ENCODE measurements at places on chromosomes 16 and 17.
A peak's percentile ranks its signal among the peaks of the same experiment; 100 is the strongest.

- H3K4me3 ChIP-seq: no peak overlapping the region
- DNase-seq: no peak
- H3K27ac ChIP-seq: peak overlapping the region; percentile 43
Observed at GRCh38 chr17:49703557-49704277, 4.0 kb downstream of the SLC35B1 start.

DNA sequence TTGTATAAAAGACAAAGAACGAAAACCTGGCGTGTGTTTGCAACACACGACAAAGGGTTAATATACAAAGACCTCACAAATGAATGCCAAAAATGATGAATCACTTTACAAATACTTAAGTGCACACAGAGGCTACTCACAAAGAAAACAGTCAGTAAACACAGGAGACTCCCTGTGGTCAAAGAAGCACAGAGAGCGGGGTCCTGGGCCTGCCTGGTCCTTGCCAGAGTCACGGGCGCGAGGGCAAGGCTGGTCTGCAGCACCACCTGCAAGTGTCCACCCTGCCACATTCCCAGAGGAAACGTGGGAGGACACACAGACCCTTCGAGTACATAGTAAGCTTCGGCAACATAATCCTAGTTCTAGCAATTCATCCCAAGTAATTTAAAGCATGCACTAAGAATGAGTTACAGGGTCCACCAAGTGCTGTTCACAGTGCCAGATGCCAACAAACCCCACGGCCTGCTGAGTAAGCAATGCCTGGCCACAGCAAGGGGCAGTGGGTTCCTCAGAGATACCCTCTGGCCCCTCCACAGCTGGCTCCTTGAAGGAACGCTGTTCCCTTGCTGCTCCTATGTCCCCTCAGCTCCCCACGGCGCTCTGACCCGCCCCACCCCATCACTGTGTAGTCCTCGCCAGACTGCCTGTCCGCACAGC is 24.6 kb upstream of the FAAP100 start:
- no peaks in the 10 kb centered on the region for H3K27me3 ChIP-seq
- H3K4me1 ChIP-seq: peaks cover 16% of the 10 kb centered on the region
- H3K27ac ChIP-seq: peak overlapping the region; percentile 42
- peaks cover 47% of the 10 kb centered on the region for H3K36me3 ChIP-seq

- DNase-seq: no peak
- H3K27ac ChIP-seq: no peak overlapping the region
- no peaks in the 10 kb centered on the region for H3K36me3 ChIP-seq
- no peak overlapping the region for H3K4me3 ChIP-seq
- H3K4me1 ChIP-seq: no peaks in the 10 kb centered on the region
Observed at GRCh38 chr17:51946311-51946710, 212.2 kb downstream of the CA10 start.

DNA sequence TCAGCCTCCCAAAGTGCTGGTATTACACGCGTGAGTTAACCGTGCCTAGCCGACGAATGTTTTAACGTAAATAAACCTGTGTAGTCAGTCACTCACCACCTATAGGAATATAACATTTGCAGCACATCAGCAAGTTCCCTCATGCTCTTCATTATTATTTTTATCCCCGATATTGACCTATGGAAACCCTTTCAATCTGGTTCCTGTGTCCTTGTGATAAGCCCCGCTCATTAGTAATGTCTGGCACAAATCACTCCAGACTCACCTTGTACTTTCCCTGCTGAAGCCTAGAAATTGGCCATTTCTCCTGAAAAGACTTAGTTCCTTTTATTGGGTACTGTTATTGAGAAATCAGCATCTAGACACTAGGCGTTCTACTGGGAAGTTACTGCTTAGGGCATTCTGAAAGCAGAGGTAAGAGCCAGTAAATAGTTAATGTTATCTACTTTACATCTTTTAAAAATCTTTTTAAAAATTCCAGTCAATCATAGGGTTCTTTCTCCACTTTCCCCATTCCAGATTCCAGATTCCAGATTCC is 1.5 kb upstream of the PHKG2 start:
- H3K27ac ChIP-seq: peak overlapping the region; percentile 81
- H3K4me3 ChIP-seq: no peak overlapping the region
- H3K4me1 ChIP-seq: peaks cover 18% of the 10 kb centered on the region
- H3K36me3 ChIP-seq: peaks cover 5% of the 10 kb centered on the region
- H3K27me3 ChIP-seq: no peaks in the 10 kb centered on the region
- no peak for DNase-seq

DNA sequence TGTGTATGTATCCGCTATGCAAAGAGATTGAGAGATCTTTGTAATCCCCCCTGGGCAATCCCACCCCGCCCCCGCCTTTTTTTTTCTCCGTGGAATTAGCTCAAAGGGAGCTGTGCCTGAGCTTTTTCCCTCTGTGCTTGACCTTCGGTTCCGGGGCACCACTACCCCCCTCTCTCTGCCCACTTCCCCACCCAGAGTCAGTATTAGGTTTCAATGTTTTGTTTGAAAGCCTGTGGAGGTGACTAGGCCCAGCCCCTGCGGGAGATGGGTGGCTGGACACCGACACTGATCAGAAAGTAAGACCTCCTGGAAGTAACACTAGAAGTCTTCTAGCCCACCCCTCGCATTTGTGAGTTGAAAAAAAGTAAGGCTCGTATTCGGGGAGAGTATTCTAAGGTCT is 7.0 kb downstream of the CBLN1 start:
- H3K27ac ChIP-seq: no peak overlapping the region
- no peak overlapping the region for H3K4me3 ChIP-seq
- H3K36me3 ChIP-seq: no peaks in the 10 kb centered on the region
- no peak for DNase-seq

DNA sequence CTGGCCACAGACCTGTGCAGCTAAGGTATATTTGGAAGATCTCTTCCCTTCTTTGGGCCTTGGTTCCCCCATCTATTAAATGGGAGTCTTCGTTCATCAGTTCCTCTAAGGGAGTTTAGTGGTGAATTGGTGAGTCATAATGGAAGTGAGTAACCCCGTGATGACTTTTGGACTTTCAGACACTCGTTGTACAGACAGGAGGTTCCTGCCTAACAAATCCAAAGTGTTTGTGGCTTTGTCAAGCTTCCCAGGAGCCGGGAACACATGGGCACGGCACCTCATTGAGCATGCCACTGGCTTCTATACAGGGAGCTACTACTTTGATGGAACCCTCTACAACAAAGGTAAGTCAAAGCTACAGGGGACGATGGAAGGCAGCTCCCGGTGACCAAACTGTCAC is 40.4 kb downstream of the WSCD1 start:
- no peak for DNase-seq
- H3K27ac ChIP-seq: no peak overlapping the region
- H3K4me3 ChIP-seq: no peak overlapping the region
- no peaks in the 10 kb centered on the region for H3K36me3 ChIP-seq
- H3K4me1 ChIP-seq: no peaks in the 10 kb centered on the region

DNA sequence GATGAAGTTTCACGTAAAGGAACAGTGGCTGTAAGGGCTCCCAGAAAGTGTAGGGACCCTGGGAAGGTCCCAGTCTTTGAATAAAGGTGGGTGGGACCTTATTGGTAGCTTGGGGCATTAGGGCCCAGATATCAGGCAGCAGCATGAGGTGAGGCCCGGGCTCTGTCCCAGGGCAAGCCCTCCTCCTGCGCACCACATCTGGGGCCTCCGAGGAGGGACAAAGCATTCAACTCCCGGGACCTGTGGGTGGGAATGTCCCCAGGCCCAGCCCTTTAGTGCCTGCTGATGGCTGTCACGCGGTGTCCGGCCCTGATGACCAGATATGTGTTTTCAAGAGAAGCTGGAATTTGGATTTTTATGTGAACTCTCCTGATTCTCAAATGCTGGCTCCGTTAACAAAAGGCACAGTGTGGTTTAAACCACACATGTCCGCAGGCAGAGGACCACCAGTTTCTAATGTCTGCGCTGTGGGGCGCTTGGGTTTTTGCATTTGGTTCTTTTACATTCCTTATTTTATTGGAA is 30.4 kb downstream of the RAI1 start:
- H3K4me1 ChIP-seq: peaks cover 61% of the 10 kb centered on the region
- no peaks in the 10 kb centered on the region for H3K27me3 ChIP-seq
- no peak overlapping the region for H3K4me3 ChIP-seq
- H3K27ac ChIP-seq: peak overlapping the region; percentile 87

DNA sequence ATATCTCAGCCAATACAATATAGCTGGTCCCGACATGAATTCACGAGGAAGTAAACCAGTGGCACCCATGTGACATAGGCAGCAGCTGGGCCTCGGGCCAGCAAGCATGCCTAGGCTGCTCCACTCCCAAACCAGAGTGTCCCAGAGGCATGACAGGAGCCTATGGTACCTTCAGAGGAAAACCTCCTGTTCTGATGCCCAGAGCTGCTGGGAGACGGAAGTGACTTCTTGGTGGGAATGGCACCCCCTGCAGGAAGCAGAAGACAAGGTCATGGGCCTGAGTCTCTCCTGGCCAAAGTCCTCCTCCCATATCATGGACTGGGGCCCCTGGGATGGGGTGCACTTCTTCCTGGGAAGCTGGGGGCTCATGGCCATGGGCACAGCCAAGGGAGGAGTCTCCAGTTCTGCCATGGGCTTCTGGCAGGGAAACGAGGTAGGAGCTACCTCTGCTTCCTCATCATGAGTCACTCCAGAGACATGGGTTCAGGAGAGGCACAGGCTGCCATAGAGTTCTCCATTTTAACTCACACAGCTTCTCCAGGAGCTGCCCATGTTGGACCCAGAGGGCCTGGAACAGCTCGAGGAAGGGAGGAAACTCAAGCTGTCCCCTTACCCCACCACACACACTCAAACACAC is 13.4 kb downstream of the FBF1 start:
- H3K4me1 ChIP-seq: no peaks in the 10 kb centered on the region
- H3K27me3 ChIP-seq: no peaks in the 10 kb centered on the region
- no peaks in the 10 kb centered on the region for H3K36me3 ChIP-seq
- no peak overlapping the region for H3K4me3 ChIP-seq

GRCh38 chr16:89031715-89032659 is 55.0 kb upstream of the CBFA2T3 start:
- H3K36me3 ChIP-seq: no peaks in the 10 kb centered on the region
- no peak overlapping the region for H3K4me3 ChIP-seq
- H3K27me3 ChIP-seq: peaks cover 37% of the 10 kb centered on the region
- H3K4me1 ChIP-seq: no peaks in the 10 kb centered on the region
- H3K27ac ChIP-seq: no peak overlapping the region

GRCh38 chr17:42284024-42284369 is 4.3 kb upstream of the STAT5A start:
- no peaks in the 10 kb centered on the region for H3K36me3 ChIP-seq
- H3K4me3 ChIP-seq: no peak overlapping the region
- H3K27me3 ChIP-seq: no peaks in the 10 kb centered on the region
- H3K4me1 ChIP-seq: no peaks in the 10 kb centered on the region
- no peak overlapping the region for H3K27ac ChIP-seq
- peak; percentile 42 for DNase-seq

GRCh38 chr17:511001-511698 is 158.5 kb upstream of the RPH3AL start:
- H3K27ac ChIP-seq: peak overlapping the region; percentile 52
- H3K27me3 ChIP-seq: no peaks in the 10 kb centered on the region
- DNase-seq: peak; percentile 74
- H3K36me3 ChIP-seq: no peaks in the 10 kb centered on the region

DNA sequence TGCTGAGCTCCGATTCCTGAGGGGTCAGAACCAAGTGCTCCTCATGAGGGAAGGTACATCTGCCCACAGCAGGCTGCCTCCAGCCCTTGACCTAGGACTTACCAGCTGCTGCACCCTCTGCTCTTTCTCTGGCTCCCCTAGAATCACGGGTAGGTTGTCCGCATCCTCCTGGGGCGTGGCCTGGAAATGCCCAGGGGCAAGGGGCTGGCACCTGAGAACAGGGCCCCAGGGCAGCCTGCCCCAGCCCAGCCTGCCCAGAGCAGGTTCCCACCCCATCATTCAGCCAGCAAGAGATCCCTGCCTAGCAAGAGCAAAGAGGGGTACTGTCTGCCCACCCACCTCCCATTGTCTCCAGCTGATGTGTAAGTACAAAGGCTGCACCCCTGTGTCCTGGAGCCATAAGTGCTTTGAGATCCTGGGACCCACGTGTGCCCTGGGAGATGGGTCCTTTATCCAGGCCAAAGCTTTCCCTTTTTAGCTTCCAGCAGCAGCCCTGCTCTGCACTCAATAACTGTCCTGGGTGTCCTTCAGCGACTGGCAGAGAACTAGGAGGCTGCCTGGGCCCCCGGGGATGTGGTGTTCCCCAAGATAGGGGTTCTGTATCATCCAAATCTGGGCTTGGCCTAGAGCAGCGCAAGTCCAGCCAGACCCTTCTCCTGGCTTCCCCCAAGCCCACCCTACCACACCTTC is 5.1 kb downstream of the TSPOAP1 start:
- H3K4me3 ChIP-seq: peak overlapping the region; percentile 61
- DNase-seq: no peak
- peak overlapping the region; percentile 65 for H3K27ac ChIP-seq
- H3K36me3 ChIP-seq: no peaks in the 10 kb centered on the region
- H3K27me3 ChIP-seq: no peaks in the 10 kb centered on the region

DNA sequence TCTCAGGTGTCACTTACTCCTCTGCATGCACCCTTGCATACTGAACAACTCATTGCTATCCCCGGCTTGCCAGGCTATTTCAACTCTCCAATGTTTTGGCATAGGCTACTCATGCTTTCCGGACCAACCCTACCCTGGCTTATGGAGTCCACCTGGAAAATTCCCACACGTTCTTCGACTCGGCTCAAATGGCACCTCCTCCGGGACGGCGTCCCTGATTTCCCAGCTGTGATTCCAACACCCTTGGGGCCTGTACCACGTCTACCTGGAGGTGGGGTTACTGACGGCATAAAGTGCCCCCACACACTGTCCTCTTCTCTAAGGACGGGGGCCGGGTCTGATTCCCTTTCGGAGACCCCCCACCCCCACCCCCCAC is 498 bp downstream of the SMYD4 start:
- DNase-seq: peak; percentile 69
- peak overlapping the region; percentile 92 for H3K27ac ChIP-seq
- peak overlapping the region; percentile 82 for H3K4me3 ChIP-seq

DNA sequence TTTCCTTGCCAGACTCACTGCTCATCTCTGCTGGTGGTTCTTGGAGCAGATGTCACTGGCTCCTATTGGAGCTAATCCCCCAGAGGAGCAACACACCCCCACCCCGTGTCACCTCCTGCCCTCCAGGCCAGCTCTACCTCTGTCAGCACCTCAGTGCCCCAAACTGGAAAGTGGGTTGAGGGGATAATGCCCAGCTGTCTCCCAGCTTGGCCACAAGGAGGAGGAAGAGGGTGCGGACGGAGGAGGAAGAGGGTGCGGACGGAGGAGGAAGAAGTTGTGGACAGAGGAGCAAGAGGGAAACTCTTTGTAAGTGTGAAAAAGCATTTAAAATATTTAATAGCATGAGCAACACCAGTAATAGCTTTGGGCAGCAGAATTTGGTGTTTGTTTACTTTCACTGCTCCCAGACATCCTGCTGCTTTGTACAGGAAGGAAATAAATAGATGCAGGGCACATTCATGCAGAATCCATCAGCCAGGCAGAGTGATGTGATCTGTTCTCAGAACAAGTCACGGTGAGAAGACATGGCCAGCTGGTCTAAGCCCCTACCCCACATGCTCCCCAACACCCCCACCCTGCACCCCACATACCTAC is 82.5 kb downstream of the C17orf67 start:
- no peaks in the 10 kb centered on the region for H3K36me3 ChIP-seq
- no peaks in the 10 kb centered on the region for H3K4me1 ChIP-seq
- no peak overlapping the region for H3K4me3 ChIP-seq
- H3K27me3 ChIP-seq: no peaks in the 10 kb centered on the region

DNA sequence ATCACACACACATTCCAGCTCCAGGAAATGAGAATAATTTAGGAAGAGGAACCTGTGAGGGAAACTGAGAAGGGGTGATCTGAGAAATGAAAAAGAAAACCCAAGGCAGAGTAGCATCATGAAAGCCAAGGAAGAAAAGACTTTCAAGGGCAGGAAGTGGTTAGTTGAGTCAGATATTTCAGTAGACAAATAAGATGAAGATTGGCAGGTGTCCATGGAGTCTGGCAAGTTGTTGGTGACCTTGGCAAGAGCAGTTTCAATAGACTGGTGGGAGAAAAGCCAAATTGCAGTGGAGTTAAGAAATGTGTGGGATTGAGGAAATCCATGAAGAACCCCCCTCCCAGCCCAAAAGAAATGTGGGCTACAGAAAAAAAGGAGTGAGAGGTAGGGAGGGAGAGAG is 10.7 kb downstream of the GNAO1 start:
- peak overlapping the region; percentile 49 for H3K27ac ChIP-seq
- DNase-seq: no peak
- no peaks in the 10 kb centered on the region for H3K36me3 ChIP-seq

All from sigmoid colon (tissue), 7 donors.